ENCODE measurements at places on chromosomes 12 and 14.

- no peak for DNase-seq
These were observed 1.7 kb downstream of the PAWR start for GRCh38 chr12:79689061-79689476.

GRCh38 chr14:70268760-70269159, 80.0 kb upstream of the SLC8A3 start:
- no peak for DNase-seq

GRCh38 chr14:77804592-77804991, 4.7 kb downstream of the ADCK1 start:
- DNase-seq, result no peak

DNA sequence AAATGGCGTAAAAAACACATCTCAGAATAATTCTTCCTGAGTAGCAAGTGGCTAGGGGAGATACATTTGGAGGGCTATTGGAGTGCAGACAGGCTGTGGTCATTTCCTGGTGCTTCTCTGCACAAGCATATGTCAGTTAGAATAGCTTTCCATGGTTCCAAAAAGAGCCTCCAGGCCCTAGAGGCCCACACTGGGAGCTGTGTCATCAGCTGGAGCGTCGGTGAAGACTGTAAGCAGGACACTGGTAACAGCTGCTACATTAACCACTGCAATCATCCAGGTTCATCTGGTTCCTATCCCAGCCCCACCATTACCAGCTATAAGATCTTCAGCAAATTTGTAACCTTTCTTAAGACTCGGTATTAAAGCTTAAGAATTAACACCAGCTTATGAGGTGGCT, 31.7 kb upstream of the APPL2 start:
- DNase-seq, result no peak

Measured in activated gamma-delta T cell (primary cell).